ENCODE measurements at places on chromosomes 1 and 21.

DNA sequence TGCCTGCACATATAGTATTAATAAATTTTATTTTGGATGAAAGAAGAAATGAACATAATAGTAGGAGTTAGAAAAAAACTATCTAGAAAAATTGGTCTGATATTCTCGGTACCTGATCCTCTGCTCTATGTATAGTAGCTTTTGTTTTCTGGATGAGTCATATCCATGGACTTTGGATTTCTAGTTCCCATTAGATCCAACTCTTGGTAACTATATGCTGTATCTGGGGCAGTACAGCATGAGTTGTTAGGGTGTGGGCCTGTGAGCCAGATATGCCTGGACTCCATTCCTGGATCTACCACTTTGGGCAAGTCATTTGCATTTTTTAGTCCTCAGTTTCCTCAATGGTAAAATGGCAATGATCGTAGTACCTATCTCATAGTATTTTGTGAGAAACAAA, 372.2 kb upstream of the PKN2 start:
- no peak for DNase-seq

GRCh38 chr21:46559291-46559983, 45.4 kb downstream of the S100B start:
- no peak for DNase-seq

DNA sequence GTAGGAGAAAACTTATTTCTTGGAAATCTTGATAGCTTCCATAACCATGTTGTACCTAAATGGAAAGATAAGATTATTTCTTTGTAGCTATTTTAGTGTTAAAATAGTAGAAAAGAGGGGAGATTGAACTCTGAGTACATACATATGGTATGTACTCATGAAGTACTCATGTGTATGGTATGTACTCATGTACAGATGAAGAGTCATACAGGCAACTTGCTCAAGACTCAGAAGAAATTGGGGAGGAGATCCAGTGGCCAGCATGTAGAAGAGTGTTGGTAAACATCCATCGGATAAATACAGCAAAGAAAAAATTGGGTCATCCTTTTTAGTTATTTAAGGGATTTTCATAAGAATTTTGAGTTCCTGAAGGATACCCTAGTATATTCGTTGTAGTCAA, 29.0 kb downstream of the MDM4 start:
- no peak for DNase-seq

DNA sequence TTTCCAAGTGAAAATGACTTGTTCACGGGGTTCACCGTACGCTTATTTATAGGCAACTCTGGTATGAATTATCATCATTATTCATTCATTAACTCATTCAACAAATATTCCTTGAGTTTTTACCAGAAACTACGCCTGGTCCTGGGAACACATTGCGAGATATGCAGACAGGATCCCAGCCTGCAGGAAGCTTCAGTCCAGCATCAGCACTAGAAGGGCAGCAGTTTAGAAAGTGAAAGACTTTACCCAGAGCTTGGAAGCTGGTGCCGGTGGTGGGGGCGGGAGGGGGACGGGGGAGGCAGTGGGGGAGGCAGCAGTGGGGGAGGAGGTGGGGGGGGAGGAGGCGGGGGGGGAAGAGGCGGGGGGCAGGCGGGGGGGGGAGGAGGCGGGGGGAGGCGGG, 55.9 kb downstream of the SETD4 start:
- DNase-seq: no peak

- no peak for DNase-seq
Measured at GRCh38 chr21:45391743-45392572, 13.0 kb upstream of the COL18A1 start.

GRCh38 chr1:171973421-171973820, 132.1 kb downstream of the DNM3 start:
- no peak for DNase-seq

- no peak for DNase-seq
Measured at GRCh38 chr21:44749116-44749758, 37.9 kb upstream of the TSPEAR start.

DNA sequence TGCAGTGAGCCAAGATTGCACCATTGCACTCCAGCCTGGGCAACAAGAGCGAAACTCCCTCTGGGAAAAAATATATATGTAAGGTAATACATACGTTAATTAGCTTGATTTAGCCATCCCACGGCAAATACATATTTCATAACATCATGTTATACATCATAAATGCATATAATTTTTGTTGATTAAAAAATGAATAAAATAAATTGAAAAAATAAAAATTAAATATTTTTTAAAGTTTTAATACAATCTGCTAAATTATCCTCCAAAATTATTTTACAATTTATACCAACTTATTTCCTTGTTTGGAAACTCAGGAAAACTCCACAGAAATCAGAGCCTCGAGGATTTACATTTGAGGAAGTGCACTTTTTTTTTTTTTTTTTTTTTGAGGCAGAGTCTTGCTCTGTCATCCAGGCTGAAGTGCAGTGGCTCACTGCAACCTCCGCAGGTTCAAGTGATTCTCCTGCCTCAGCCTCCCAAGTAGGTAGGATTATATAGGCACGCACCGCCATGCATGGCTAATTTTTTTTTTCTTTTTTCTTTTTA, 12.6 kb upstream of the IPO9 start:
- no peak for DNase-seq

GRCh38 chr21:27645285-27645684, 678.4 kb upstream of the ADAMTS5 start:
- DNase-seq: no peak

DNA sequence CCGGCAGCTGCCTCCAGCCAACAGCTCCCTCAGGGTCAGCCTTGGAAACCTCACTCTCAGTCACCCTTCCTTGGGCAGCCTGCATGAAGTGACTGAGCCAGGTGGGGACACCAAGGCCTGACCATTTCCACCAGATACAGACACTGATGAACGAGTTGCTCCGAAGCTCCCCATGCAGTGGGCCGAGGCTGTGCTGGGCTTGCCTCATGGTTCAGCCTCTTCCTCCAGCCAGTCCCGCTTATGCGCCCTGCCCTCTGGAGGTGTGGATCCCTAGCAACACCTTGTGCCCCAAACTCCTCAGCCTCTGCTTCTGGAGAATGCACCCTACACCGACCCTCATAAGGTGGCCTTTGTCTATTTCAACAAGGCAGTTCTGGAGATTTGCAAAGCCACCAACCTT, 236.0 kb downstream of the RRAGC start:
- DNase-seq: no peak

DNA sequence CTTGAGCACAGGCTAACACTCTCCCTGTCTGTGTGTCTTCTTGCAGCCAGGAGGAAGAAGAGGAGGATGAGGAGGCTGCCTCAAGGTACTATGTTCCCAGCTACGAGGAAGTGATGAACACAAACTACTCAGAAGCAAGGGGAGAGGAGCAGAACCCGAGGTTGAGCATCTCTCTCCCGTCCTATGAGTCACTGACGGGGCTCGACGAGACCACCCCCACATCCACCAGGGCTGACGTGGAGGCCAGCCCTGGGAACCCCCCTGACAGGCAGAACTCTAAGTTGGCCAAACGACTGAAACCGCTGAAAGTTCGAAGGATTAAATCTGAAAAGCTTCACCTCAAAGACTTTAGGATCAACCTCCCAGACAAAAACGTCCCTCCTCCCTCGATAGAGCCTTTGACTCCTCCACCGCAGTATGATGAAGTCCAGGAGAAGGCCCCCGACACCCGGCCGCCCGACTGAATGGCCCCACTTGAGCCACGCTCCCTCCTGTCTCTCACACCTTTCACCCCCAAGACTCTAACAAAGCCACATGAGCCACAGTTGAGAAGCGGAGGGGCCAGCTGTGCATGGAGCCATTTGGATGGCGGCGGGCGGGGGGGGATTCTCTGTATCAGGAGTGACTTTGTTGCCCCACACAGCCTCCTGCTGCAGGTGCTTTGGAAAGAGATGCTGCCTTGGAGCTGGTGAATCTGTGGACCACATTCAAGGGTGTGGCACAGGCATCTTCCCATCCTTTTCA, 27.6 kb upstream of the FHAD1 start:
- DNase-seq: no peak

- DNase-seq: no peak
Measured at GRCh38 chr21:33070744-33070997, 730 bp downstream of the OLIG1 start.

GRCh38 chr21:42220138-42220701, 1.3 kb downstream of the ABCG1 start:
- peak; percentile 84 for DNase-seq

- DNase-seq: no peak
Measured at GRCh38 chr1:10895621-10896020, 99.2 kb upstream of the CASZ1 start.
